NCI-H1105 (cell line): ENCODE measurements at places on chromosomes 3 and 15.
A peak's percentile ranks its signal among the peaks of the same experiment; 100 is the strongest.

DNA sequence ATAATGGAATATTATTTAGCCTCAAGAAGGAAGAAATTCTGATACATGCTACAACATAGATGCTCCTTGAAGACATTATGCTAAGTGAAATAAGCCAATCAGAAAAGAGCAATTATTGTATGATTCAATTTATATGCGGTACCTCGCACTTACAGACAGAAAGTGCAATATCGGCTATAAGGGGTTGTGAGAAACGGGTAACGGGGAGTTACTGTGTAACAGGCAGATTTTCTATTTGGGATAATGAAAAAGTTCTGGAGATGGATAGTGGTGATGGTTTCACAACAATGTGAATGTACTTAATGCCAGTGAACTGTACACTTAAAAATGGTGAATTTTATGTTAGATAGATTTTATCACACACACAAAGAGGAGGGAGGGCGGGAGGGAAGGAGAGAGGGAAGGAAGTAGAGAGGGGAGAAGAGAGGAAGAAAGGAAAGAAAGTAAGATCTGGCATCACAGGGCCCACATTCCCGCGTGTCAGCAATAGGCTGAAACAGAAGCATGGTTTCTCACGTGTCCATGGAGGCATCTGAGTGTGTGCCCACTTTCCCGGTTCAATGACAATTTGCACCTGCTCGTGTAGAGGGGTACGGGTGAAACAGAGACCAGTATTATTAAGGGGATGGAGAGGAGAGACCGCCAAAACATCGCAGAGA, 700 bp upstream of the BLM start:
- DNase-seq: peak; percentile 16

- no peak for DNase-seq
Observed at GRCh38 chr3:124092811-124093210, 100.9 kb upstream of the ROPN1 start.

- no peak for DNase-seq
Observed at GRCh38 chr15:98009971-98010370, 49.5 kb downstream of the ARRDC4 start.

- DNase-seq: peak; percentile 36
Observed at GRCh38 chr3:39196671-39197356, 4.4 kb upstream of the XIRP1 start.

DNA sequence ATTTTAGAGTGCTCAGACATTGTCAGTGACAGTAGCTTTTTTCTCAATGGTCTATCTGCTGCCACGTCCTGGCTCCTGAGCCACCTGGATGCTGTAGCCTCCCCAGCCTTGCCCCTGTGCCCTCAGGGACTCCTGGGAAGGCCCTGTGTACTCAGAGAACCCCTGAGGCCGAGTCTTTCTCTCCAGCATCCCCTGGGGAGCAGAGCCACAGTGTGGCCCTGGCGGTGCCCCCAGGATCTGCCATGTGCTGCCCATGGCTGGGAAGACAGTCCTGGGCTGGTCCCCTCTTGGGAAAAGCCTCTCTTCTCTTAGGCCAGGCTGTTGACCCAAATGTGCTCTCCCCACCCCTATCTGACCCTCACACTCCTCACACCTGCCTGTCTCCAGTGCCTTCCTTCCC, 5.0 kb downstream of the MYD88 start:
- no peak for DNase-seq

DNA sequence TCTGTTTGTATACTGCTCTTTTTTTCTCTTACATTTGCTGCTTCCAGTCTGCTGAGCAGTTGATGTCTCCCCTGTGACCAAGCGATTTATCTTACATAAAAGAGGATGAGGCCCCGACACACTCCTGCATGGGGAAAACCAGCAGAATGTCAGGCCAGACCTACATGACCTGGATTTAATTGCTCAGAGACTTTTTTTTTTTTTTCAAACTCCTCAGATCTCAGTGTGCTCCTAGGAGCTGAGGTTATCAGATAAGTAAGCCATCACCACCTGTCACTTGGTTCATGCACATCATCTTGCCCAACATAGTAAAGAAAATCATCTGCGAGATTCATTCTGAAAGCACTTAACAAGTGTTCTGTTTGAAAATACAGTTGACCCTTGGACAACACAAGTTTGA, 163.1 kb downstream of the PLCL2 start:
- DNase-seq: no peak

GRCh38 chr3:60755094-60755493, 496.2 kb downstream of the FHIT start:
- DNase-seq: no peak

- DNase-seq: no peak
Observed at GRCh38 chr15:27648359-27648758, 450.8 kb downstream of the OCA2 start.

GRCh38 chr15:29636921-29637320, 185.3 kb downstream of the TJP1 start:
- DNase-seq: no peak

GRCh38 chr15:79924379-79924778, 27.6 kb upstream of the MTHFS start:
- no peak for DNase-seq

GRCh38 chr3:128714887-128715491, 11.0 kb upstream of the RAB7A start:
- DNase-seq: no peak

GRCh38 chr3:72628065-72628464, 220.2 kb downstream of the SHQ1 start:
- no peak for DNase-seq

DNA sequence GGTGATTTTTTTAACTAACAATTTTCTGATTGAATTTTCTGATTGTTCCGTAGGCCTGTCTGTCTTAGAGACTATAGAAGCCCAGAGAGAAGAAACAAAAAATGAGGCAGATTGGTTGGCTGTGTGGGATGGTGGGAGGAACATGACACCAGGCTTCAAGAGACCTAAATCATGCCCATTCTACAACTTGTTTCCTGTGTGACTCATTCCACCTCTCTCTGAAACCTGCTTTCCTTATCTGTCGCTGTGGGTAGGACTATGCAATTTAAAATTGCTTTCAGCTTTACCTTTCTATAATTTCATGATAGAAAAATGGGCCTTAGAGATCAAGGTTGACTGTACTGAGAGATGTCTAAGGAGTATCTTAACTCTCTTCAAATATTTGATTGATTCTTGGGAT, 44.5 kb downstream of the OXNAD1 start:
- no peak for DNase-seq

DNA sequence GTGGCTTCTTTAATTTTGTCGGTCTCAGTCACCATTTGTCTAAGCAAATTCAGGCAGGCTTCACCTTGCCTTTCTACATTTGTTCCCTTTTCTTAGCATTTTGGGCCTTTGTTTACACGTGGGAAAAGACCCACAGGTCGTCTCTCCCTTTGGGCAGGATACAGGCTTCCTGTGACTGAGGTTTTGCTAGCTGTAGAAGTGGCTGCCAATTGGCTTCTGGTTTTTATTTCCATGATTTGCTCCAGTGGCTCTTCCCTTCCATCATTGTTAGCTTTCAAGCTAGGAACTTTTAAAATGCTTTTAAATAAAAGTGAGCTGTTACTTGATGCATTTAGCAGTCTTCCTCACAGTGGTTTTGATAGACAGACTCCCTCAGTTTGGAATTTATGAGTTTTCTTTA, 37.3 kb downstream of the MLH1 start:
- DNase-seq: no peak

DNA sequence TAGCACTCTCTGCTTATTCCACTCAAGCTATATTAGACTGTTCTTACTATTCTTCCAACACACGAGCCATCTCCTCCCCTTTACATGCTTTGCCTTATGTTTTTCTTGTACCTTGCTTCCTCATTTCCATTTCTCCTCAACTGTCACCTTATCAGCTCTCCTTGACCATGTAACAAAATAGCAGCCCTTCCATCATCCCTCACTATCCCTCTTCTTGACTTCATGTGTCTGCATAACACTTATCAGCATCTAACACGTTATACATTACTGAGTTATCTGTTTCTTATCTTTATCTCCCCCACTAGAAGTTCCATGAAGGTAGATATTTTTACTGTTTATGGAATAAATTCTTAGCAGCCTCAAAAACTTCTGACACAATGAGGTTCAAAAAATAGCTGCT, 45.3 kb downstream of the TRPM7 start:
- no peak for DNase-seq

DNA sequence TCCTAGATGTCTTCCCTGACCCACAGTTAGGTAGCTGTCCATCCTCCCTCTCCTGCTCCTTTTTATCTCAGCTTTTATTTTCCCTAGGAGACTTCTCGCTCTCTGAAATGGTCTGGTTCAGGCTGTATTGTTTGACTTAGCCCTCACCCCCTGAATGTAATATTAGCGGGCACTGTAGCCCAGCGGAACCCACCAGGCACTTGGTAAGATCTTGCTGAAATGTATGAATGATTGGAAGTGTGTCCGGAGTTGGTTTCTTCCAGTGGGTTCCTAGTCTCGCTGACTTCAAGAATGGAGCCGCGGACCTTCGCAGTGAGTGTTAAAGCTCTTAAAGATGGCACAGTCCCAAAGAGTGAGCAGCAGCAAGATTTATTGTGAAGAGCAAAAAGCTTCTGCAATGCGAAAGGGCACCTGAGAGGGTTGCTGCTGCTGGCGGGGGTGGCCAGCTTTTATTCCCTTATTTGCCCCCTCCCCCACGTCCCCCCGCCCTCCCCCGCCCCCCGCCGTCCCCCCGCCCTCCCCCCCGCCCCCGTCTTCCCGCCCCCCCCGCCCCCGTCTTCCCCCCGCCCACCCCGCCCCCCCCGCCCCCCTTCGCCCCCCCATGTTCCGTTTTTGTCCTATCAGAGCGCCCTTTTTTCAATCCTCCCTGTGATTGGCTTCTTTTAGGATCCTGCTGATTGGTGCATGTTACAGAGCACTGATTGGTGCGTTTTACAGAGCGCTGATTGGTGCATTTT, 694 bp upstream of the EEFSEC start:
- DNase-seq: peak; percentile 84

DNA sequence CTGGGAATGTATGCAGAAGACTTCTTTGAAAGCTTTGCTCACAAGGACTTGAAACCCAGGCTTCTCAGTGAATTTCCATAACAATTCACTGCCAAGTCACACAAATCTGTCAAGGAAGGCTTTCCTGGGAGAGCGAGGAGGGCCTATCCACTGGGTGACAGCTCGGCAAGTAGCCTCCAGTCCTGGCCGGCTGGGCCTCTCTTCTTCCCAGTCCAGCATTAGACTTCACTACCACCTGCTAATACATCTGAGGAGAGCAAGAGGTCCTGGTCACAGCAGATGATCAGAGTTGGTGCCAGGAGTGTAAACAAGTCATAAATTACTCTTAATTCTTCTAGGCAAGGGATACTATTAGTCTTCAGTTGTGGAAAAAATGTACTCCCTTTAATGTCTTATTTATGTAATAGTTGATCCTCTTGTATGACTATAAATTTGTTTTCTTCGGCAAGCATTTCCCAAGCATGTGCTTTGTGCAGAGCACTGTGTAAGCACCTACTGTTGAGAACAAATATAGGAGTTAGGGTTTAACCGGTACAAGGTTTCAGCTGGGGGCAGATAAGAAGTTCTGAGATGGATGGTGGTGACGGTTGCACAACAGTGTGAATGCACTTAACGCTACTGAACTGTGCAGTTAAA, 162.9 kb downstream of the VGLL4 start:
- DNase-seq: no peak

DNA sequence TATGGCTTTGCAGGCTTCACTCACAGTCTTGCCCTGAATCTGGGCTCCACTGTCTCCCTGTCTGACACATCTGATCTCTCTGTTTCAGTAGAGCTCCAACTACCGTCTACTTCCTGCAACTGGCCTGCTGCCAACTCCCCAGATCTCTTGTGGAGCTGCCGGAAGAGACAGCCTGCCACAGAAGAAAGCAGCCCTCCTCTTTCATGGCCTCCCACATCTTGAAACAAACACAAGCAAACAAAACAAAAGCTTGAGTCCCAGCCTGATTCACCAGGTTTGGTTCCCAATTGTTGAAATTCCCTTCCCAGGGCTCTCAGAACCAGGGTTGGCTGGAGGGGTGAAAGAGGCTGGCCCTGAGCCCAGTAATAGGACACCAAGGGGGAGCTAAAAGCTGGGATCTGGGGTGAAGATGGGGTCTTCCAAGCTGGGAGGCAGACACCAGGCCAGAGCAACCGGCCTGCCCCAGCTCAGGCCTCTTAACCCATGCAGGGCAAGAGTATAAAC, 55.3 kb upstream of the CA12 start:
- peak; percentile 79 for DNase-seq

- DNase-seq: peak; percentile 49
Observed at GRCh38 chr15:27797765-27798164, 301.4 kb downstream of the OCA2 start.

GRCh38 chr3:35523838-35524237, 115.5 kb upstream of the ARPP21 start:
- DNase-seq: no peak

- DNase-seq: no peak
Observed at GRCh38 chr3:158765518-158766205, 33.4 kb upstream of the RARRES1 start.

GRCh38 chr3:5221701-5222100, 34.2 kb downstream of the EDEM1 start:
- DNase-seq: no peak

DNA sequence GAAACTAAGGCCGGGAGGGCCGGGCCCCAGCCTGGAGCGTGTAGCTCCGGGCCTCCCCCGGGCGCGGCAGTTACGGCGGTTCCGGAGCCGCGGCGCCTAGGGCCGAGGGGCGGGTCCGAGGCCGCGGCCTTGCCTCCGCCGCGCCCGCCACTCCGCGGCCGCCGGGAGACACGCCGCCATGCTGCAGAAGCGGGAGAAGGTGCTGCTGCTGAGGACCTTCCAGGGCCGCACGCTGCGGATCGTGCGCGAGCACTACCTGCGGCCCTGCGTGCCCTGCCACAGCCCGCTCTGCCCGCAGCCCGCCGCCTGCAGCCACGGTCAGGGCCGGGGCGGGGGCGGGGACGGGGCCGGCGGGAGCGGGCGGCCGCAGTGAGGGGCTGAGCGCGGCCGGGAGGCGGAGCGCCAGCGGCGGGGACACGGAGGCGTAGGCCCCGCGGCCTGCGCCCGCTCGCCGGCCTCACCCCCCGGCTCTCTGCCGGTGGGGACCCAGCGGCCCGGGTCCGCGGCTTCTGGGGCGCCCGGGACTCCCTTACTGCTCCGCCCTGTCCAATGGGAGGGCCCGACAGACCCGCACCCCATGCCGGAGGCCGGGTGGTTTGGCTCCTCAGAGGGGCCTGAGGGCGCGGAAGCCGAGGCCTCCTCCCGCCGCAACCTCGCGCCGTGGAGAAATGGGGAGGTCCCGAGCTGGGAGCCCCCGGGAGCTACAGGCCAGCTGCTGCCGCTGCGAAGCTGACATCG, at the start of gene DIS3L:
Gene DIS3L (plus strand): TSS at position 150 of the 738 bp plus-strand sequence. CDS start 29 bp downstream, at position 179.
- peak; percentile 76 for DNase-seq

DNA sequence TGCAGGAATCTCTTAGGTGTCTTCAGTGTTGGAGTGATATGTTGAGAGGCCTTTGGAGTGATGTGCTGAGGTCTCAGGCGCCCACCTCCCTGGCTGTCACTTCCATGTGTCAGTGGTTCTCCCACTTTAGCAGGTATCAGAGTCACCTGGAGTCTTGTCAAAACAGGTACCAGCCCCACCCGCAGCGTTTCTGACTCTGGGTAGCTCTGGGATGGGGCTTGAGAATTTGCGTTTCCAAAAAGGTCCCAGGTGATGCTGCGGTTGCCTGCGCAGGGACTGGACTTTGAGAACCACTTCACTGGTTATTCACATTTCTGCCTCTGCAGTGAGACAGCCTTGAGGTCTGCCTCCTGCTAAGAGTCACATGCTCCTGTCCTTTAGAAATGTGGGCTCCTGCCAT, 15.5 kb downstream of the UMPS start:
- DNase-seq: no peak
